CD4-positive, alpha-beta memory T cell (primary cell): ENCODE measurements at places on chromosomes 5 and 9.

DNA sequence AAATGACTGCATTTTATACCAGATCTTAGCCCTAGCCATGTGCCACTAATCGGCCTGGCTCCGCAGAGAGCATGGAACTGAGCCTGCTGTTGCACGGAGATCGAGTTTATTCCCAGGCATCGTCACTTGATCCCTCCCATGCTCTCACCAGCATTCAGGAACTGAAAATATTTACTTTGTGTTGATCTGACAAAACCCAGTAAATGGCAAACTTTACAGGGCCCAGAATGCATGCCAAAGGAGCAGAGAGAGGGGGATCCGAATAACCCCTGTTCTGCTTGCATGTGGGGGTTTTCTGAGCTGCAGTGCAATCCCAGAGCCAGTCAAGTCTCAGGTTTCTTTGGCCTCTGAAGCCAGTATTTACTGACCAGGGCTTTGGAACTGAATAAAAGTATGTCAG, 87.3 kb downstream of the GAS1 start:
- no peak for DNase-seq

GRCh38 chr9:110148891-110149290, 59.1 kb downstream of the C9orf152 start:
- DNase-seq: no peak

DNA sequence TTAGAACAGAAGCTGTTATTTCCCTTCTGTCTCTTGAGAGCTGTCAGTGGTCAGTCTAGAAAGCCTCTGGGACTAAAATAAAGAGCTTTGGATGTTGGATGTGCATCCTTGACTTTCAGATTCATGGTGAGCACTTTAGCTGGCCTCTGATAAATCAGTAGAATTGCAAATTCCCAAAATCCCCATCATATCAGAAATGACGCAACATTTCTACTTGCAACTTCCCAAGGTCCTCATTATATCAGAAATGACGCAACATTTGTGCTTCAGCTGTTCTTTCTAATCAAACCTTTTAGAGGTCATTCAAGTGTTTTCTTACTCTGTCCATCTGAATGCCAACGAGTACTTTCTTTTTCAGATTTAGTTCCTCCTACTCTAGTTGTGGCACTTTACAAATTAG, 167.3 kb upstream of the MOCS2 start:
- no peak for DNase-seq

DNA sequence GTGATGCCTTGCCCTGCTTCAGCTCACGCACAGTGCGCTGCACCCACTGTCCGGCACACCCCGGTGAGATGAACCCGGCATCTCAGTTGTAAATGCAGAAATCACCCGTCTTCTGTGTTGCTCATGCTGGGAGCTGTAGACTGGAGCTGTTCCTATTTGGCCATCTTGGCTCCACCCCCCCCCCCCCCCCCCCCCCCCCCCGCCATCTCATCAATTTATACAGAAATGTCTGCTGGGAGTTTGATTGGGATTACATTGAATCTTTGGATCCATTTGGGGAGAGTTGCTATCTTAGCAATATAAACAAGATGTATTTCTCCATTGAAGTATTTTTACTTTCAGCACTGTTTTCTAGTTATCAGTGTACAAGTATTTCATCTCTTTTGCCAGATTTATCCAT, 55.2 kb downstream of the RIC1 start:
- DNase-seq: no peak

DNA sequence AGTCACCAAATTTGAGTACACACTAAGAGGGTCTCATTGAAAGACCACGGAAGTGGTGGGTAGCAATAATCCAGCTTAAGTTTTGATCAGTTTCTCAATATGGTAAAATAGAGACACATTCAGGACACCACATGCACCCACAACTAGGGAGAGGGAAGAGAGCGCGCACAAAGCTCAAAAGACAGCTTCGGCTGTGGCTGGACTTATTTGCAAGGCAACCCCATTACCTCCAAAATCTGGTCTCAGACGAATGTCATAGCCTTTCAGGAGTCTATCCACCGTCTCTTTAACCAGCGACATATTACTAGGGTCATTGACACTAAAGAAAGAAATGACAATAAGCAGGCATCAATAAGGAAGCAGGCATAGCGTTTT, 443 bp downstream of the GABRB2 start:
- DNase-seq: no peak

DNA sequence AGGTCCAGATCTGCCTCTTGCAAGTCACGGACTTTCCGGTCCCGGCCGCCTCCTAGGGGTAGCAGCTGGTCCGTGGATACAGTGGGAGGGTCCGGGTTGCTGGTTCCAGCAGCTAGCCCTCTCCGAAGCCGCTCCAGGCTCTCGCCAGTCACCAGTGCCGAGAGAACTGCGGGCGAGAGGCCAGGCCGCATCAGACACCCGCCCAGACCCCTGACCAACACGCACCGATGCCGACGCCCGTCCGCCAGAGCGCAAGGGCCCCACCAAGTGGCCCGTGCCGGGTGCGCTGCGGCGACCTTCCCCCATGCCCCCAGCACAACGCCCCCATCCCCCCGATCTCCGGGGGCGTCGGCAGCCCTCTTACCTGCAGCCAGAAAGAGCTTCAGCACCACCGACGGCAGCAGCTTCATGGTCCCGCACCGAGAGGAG, 470 bp downstream of the HBEGF start:
- no peak for DNase-seq

GRCh38 chr9:23764219-23764618, 61.8 kb downstream of the ELAVL2 start:
- DNase-seq: no peak

GRCh38 chr5:91225848-91226686, 157.1 kb downstream of the ARRDC3 start:
- peak; percentile 58 for DNase-seq

- no peak for DNase-seq
These were observed 46.2 kb upstream of the PWWP2A start for GRCh38 chr5:160165137-160166068.

- DNase-seq: no peak
These were observed 12.3 kb downstream of the FCN2 start for GRCh38 chr9:134892820-134893420.

DNA sequence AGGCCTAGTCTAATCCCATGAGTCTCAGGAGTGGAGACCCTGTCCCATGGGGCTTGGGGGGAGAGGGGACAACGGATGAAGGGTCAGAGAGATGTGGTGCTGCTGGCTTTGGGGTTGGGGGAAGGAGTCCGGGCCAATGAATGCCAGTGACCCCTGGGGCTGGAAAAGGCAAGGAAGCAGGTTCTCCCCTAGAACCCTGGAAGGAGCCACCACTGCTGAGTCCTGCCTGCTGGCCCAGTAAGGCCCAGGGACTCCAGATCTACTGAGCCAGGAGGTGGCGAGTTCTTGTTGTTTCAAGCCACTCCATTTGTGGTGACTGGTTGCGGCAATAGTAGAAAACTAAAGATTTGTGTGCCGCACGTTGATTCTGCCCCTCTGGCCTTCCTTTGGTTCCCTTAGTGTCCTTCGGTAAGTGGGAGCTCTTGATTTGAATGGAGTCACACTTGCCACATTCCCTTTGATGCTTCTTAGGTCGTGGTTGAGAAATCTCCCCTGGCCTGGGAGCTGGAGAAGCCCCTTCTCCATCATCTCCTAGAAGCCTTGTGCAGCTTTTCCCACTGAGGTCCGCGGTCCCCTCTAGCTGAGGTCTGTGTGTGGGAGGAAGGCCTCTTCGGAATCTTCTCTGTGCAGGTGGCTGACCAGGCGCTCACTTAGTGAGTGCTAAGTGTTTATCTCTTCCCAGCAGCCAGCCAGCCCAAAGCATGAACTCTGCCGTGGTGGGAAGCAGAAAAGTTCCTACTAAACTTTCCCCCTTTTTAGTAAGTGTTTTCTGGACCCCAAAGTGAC, 9.0 kb downstream of the FCN1 start:
- no peak for DNase-seq

DNA sequence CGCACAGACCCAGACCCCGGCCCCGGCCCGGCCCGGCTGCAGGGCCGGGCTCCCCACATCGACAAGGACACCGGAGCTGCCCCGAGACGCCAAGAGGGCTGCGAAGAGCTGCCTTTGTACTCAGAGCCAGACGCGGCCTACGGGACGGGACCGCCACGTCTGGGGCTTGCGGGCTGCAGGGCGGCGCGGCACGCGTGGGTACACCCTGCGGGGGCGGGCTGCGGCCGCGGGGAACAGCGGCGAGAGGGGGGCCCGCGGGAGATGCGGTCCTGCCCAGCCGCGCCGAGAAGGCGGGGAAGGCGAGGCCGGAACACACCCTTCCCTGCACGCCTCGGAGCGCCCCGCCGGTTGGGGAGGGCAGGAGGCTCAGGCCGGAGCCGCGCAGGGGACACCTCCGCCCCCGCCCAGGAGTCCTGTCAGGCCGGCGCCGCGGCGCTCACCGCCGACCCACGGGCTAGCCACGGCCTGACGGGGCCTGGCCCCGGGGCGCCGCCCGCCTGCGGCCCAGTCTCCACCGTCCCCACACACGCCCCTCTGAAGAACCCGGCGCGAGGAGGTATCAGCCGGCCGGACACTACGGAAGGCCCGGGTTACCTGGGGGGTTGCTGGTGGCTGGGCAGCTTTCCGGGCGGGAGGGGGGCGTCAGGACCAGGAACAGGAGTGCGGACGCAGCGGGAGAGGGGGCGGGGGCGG, 478 bp downstream of the RAB14 start:
- DNase-seq: peak; percentile 47

GRCh38 chr5:158434749-158435148, 575.8 kb upstream of the CLINT1 start:
- DNase-seq: no peak

- DNase-seq: no peak
These were observed 151.4 kb downstream of the AUH start for GRCh38 chr9:91210318-91210717.

GRCh38 chr9:78439866-78440830, 143.2 kb downstream of the PSAT1 start:
- no peak for DNase-seq

GRCh38 chr5:1930501-1930879, 47.8 kb upstream of the IRX4 start:
- DNase-seq: no peak

GRCh38 chr9:15837079-15837679, 284.3 kb downstream of the CCDC171 start:
- DNase-seq: peak; percentile 26

- DNase-seq: no peak
These were observed 140.6 kb upstream of the PUM3 start for GRCh38 chr9:2984491-2984890.

GRCh38 chr5:160367885-160368284, 2.5 kb downstream of the C1QTNF2 start:
- no peak for DNase-seq

DNA sequence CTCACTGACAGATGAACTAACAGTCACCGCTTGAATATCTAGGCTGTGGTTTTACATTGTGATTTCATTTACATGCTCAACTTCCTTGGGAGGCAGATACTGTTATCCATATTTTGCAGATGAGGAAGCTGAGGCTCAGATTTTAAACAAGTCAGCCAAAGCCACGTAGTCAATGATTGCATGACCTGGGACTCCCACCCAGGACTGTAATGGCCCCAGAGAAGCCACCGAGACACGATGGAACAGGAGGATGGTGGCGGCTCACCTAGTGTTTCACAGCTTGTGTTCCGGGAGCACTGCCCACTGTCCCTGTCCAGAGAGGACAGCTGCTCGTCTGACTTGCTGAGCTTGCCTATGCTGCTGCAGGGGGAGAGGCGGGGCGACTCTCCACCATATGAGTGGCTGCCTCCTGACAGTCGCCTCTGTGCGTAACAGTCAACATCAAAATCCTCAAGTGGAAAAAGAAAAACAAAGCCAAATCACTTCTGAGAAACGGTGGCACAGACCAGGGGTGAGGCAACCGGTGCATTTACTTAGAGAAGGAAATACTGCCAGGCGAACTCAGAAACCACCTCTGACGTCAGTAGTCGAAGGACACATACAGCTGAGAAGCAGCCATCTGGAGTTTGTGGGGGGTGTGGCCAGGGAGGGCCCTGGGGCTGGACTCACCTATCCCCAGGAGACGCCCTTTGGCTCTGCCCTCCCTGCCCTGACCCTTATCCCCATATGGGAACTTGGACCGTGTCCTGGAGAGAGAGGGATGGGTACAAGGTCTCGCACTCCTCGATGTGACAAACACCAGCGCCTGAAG, 82.5 kb downstream of the PRRT1B start:
- peak; percentile 83 for DNase-seq

DNA sequence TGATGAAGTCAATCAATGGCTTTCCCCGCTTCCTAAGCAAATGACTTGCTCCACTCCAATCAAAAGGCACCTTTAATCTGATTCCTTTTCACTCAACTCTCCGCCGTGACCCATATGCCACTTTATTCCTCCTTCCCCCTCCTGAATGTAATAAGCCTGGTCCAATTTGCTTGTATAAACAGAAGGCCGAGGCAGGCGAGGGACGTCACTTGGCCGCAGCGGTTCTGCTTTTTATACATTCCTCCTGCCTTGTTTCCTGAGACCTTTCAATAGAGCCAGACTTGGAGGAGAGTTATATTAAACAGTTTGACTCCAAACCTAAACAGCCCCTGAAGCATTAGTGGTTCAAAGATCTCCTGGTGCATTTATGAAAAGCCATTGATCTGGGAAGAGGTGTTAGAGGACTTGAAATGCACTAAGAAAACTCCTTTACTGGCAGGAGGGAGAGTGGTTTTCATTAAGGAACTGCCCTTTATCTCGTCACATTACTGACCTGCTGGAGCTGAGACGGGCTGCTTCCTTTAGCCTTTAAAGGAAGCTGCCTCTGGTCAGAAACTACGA, 273.4 kb downstream of the SLIT3 start:
- no peak for DNase-seq

GRCh38 chr5:77590347-77590746, 48.2 kb downstream of the OTP start:
- DNase-seq: no peak

GRCh38 chr5:126094991-126095390, 328.2 kb upstream of the GRAMD2B start:
- no peak for DNase-seq

DNA sequence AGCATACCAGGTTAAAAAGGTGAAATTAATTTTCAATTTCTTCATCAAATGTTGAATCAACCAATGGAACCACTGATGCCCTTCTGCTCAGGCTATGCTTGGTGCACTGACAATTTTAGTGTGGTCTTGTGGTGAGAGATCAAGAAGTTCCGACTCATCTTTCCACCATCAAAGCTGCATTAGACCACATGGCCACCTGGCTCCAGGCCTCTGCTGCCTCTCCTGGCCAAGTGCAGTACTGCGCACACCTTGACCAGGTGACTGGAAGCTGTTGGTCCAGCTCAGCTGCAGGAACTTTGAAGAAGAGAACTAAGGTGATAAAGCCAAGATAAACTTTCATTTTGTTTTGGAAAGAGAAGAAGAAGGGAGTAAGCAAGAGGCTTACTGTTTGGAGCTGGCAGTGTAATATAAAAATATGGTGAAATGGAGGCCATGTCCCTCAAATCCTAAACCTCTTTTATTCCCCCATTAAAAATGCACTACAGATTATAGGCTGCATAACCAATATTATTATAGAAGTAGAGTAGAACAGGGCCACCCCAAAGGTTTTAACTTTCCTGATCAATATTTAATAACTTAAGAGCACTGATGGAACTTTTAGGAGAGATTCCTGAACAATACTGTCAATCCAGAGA, 315.5 kb upstream of the C9orf72 start:
- DNase-seq: no peak

DNA sequence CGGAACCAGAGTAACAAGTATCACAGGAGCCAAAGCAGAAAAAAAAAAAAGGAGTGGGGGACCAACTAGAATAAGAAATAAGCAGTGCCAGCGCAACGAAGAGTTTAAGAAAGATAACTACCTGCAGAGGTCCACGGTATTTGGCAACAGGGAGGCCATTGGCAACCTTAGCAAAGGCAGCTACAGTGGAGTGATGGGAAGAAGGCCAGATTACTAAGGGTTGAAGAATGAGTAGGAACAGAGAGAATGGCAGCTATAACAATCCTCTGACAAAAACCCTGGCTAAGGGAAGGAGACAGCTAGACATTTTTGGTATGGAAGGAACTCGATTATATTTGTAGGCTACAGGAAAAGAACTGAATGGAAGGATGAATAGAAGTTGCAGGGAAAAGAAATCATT, 93.4 kb upstream of the DMAC1 start:
- no peak for DNase-seq
